Stimulated activated CD4-positive, alpha-beta T cell treated with anti-CD3 and anti-CD28 coated beads, Interleukin-15, amount 100 ng/mL, for 48 hours (primary cell): ENCODE measurements at places on chromosomes 2 and 18.

DNA sequence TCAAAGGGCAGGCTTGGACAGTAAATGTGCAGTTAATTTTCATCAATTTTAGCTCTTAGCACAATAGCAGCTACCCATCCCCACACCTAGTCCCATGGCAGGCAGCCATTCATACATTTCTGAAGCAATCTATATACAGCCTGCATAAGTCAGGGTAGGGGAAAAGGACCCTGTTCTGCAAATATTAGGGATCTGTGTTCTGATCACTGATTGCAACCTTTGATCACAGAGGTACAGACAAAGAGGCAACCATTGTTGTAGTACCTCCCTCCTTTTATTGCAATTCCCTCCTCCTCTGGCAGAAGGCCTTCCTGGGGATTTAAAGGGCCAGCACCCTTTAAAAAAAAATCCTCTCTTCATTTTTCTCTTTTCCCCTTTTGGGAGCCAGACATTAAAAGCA is 58.3 kb downstream of the KANSL1L start:
- DNase-seq, result no peak

DNA sequence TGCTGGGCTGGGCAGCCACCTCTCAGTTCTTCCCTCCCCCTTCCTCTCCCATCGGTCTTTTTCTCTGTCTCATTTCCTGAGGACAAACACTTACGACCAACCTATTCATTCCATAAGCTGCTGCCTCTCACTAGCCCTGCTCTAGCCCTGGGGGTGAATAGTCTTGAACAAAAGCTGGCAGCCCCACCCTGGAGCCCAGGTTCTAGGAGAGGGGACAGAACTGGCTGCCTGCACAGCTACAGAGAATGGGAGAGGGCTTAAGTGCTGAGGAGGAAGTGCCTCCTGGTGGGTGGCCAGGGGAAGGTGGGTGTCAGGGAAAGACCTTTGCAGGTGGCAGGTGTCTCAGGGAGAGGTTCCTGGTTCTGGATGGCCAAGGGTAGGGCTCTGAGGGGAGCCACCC is 22.8 kb downstream of the ANO7 start:
- no peak for DNase-seq

DNA sequence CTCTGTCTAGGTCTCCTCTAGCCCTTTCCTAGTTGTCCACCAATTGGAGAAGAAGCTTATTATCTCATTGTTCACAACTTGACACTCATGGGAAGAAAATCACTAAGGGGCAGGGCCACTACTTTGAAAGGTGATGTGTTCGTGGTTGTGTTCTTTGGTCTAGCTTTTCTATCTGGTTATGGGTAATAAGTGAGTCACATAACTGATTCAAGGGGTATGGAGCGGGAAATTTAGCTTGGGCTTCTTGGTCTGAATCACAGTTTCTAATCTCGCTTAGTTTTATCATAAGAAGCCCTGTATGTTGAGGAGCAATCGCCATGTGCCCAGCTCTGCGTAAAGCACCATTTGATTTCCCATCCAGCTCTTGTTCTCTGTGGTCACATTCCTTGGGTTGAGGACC is 18.7 kb upstream of the DYTN start:
- DNase-seq, result peak; percentile 7

DNA sequence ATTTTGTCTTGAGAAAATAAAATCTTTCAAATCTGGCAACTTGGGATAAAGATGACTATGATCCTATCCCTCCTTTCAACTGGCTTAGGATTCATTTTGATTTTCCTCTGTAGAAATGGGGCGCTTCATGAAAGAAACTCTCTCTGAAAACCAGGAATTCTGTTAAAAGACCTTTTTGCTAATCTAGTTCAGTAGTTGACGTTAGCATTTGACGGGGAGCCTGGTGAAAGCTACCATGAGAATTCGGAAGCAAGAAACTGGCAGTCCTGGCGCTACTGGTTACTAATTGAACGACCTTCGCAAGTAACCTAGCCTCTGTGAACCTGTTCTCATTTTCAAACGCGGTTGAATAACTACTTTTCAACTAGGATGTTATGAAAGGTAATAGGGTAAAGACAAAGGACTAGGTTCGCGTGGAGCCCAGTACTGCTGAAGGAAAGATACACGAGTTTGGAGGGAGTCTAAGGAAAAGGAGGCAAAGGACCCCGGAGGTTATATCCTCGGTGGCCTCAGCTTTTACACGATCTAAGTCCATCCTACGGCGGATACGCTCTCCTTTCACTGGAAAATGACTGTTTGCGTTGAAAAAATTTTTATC is 604 bp upstream of the STK11IP start:
- no peak for DNase-seq

DNA sequence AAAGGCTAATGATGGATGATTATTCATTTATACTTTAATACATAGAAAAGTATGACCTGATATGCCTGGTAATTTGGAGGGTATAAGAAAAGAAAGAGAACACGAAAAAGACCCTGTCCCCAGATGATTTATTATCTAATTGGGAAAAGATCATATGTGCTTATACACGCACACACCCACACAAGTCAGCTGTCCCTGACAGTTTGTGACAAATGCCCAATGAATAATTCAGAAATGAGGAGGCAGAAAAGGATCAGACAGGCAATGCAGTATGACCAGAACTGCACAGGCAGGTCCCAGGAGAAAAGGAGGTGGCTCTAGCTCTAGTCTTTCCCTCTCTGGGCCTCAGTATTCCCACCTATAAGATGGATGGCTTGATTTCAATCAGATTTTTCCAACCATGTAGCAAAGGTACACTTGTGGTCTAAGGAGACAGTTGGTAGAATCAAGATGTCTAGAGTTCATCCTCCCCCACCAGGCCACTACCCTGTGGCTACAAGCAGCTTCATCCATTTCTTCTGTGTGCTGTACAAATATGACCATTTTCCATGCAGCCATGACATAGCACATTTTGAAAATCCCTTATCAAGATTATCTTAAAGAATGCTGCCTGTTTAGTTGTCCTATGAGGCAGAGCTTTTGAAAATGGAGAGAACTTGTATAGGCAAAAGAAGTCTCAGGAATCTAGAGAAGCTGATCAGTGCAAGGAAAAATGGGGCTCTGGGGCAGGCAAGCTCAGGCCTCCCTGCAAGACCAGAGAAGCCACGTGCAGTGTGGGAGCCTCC is 19.7 kb downstream of the CYRIA start:
- no peak for DNase-seq

- DNase-seq, result no peak
These were observed 124.7 kb upstream of the ZNF516 start for GRCh38 chr18:76619621-76620315.

DNA sequence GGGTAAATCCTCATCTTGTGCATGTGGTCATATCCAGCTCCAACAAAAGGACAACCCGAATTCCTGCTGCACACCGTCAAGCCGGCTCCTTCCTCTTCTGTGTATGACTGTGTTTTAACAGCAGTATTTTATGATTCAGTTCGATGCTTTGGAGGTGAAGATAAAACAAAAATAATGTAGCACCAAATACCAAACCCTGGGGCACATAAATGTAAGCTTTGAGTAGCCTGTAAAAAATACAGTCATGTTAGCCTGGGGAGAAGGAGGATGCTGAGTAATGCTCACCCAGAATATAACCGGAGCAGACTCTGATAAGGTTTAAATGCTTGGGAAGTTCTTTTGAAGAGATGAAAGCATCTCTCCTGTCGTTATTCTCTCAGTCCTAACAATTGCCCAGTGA is 225.0 kb downstream of the SUCLG1 start:
- no peak for DNase-seq

GRCh38 chr2:46977899-46978298 is 62.3 kb upstream of the MCFD2 start:
- no peak for DNase-seq

GRCh38 chr2:161426922-161427663 is 11.0 kb downstream of the TBR1 start:
- DNase-seq, result no peak
